ENCODE measurements at places on chromosomes 7 and 10.

- H3K4me3 ChIP-seq, result no peak overlapping the region
- peaks cover 75% of the 10 kb centered on the region for H3K4me1 ChIP-seq
- H3K27me3 ChIP-seq, result no peaks in the 10 kb centered on the region
- peaks cover 28% of the 10 kb centered on the region for H3K36me3 ChIP-seq
These were observed 115.9 kb upstream of the ARID5B start for GRCh38 chr10:61785473-61786105.

GRCh38 chr7:51280156-51280555 is 36.5 kb downstream of the COBL start:
- no peaks in the 10 kb centered on the region for H3K4me1 ChIP-seq
- no peak overlapping the region for H3K4me3 ChIP-seq
- no peak for DNase-seq
- H3K27ac ChIP-seq, result no peak overlapping the region

DNA sequence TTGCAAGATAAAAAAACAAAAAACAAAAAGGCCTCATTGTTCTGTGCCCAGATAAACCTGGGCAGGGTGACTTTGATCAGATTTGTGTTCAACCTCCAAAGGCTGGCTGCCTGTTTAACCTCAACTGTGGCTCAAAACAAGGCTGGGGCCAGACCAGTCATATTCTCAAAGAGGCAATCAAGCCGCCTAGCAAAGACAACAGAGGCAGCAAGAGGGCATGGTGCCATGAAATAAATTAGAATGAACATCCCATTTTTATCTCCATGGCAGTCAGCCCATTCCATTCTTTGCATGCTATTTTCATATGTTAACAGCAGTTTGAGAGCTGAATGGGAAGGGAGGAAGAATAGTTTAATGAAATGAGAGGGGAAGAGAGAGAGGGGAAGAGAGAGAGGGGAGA is 1150.3 kb downstream of the TYW1 start:
- no peak overlapping the region for H3K4me3 ChIP-seq
- H3K27me3 ChIP-seq, result no peaks in the 10 kb centered on the region
- no peak for DNase-seq
- H3K27ac ChIP-seq, result no peak overlapping the region

DNA sequence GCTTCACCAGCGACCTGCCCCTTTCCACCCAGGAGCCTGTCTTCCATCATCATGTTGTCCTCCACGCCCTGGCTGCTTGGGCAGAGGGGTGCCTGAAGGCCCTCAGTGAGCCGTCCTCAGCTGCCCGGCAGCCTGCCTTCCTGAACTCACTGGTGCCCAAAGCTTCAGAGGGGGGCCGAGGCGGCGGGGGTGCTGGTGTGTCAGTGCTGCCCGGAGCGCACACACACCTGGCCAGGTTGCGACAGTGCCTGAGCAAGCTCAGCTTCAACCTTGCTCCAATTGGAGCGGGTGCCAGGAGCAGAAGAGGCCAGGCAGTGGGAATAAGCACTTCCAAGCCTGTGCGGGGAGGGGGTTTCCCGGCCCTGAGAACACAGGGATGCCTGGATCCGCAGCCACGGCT is 566.3 kb downstream of the INHBA start:
- no peak overlapping the region for H3K4me3 ChIP-seq
- H3K27ac ChIP-seq, result no peak overlapping the region
- no peaks in the 10 kb centered on the region for H3K27me3 ChIP-seq
- H3K36me3 ChIP-seq, result no peaks in the 10 kb centered on the region
- no peak for DNase-seq

- H3K4me1 ChIP-seq, result peaks cover 21% of the 10 kb centered on the region
These were observed 130.7 kb upstream of the KMT2E start for GRCh38 chr7:104883248-104883717.

- no peaks in the 10 kb centered on the region for H3K27me3 ChIP-seq
- H3K27ac ChIP-seq, result no peak overlapping the region
- no peaks in the 10 kb centered on the region for H3K4me1 ChIP-seq
- no peaks in the 10 kb centered on the region for H3K36me3 ChIP-seq
- DNase-seq, result no peak
These were observed 25.5 kb upstream of the SLC29A3 start for GRCh38 chr10:71293446-71294084.

GRCh38 chr7:104550362-104550761 is 222.0 kb downstream of the LHFPL3 start:
- H3K27ac ChIP-seq, result no peak overlapping the region
- no peaks in the 10 kb centered on the region for H3K4me1 ChIP-seq
- no peaks in the 10 kb centered on the region for H3K36me3 ChIP-seq
- H3K4me3 ChIP-seq, result no peak overlapping the region
- DNase-seq, result no peak

GRCh38 chr10:131730771-131731497 is 169.9 kb upstream of the PPP2R2D start:
- no peaks in the 10 kb centered on the region for H3K4me1 ChIP-seq
- H3K36me3 ChIP-seq, result no peaks in the 10 kb centered on the region
- no peak overlapping the region for H3K27ac ChIP-seq

- H3K4me3 ChIP-seq, result no peak overlapping the region
- no peaks in the 10 kb centered on the region for H3K36me3 ChIP-seq
- DNase-seq, result no peak
- no peak overlapping the region for H3K27ac ChIP-seq
- H3K27me3 ChIP-seq, result peaks cover 14% of the 10 kb centered on the region
- no peaks in the 10 kb centered on the region for H3K4me1 ChIP-seq
These were observed 37.2 kb upstream of the CHCHD3 start for GRCh38 chr7:133119067-133119466.

DNA sequence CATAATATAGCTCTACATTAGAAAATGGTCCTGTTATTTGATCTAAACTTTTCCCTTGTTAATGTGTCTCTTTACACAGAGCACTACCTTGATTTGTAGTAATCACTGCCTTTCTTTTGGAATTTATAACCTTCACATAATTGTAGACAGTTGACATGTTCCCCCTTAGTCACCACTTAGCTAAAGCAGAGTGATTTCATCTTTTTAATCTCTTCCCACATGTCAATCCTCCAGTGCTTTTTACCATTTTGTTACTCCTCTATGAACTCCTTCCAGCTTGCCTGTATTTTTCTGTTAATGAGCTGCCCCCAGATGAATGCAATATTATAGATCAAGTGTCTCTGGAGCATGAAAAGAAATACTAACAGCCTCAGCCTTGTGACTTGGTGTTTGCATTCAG is 2.6 kb upstream of the PPP1R3A start:
- H3K27me3 ChIP-seq, result no peaks in the 10 kb centered on the region
- no peaks in the 10 kb centered on the region for H3K36me3 ChIP-seq
- H3K4me1 ChIP-seq, result no peaks in the 10 kb centered on the region
- no peak overlapping the region for H3K4me3 ChIP-seq
- no peak overlapping the region for H3K27ac ChIP-seq
- no peak for DNase-seq

GRCh38 chr10:2856598-2856997 is 210.8 kb upstream of the PFKP start:
- H3K36me3 ChIP-seq, result no peaks in the 10 kb centered on the region
- H3K4me3 ChIP-seq, result no peak overlapping the region
- no peak overlapping the region for H3K27ac ChIP-seq
- peaks cover 12% of the 10 kb centered on the region for H3K27me3 ChIP-seq
- DNase-seq, result no peak

DNA sequence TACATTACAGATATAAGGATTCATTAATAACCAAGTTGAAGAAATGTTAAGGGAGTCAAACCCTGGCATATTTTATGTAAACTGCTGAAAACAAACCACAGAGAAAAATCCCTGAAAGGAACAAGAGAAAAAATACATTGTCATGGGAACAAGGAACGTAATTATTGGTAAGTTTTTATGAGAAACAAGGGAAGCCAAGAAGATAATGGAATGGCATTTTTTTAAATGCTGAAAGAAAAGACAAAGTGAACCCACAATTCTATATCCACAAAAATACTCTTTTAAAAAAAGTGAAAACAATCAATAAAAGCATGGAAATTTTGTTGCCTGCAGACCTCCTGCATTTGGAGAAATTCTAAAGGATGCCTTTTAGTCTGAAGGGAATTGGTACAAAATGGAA is 136.4 kb downstream of the CD36 start:
- H3K36me3 ChIP-seq, result no peaks in the 10 kb centered on the region
- H3K4me1 ChIP-seq, result no peaks in the 10 kb centered on the region
- no peak for DNase-seq
- no peak overlapping the region for H3K4me3 ChIP-seq
- H3K27me3 ChIP-seq, result no peaks in the 10 kb centered on the region

GRCh38 chr10:101246639-101247038 is 17.4 kb upstream of the LBX1 start:
- peaks cover 42% of the 10 kb centered on the region for H3K27me3 ChIP-seq
- H3K36me3 ChIP-seq, result no peaks in the 10 kb centered on the region
- no peaks in the 10 kb centered on the region for H3K4me1 ChIP-seq
- H3K4me3 ChIP-seq, result no peak overlapping the region
- H3K27ac ChIP-seq, result no peak overlapping the region

DNA sequence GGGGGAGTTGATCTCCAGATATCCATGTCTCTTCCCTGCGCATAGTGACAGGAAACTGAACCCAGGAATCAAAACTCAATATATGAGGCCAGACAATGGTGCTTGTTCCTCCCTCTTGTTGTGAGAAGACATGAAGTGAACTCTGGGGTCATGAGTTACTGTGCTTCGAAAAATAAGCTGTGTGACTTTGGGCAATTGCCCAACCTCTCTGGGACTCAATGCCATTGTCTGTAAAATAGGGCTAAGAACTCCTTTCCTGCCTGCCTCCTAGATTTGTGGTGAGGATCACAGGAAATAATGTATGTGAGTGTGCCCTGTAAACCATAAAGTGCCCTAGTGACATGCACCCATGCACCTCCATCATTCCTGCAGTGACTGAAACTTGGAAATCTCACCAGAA is 48.4 kb downstream of the SYPL1 start:
- peaks cover 29% of the 10 kb centered on the region for H3K4me1 ChIP-seq
- no peak for DNase-seq
- H3K36me3 ChIP-seq, result no peaks in the 10 kb centered on the region
- H3K27ac ChIP-seq, result no peak overlapping the region
- H3K4me3 ChIP-seq, result no peak overlapping the region

DNA sequence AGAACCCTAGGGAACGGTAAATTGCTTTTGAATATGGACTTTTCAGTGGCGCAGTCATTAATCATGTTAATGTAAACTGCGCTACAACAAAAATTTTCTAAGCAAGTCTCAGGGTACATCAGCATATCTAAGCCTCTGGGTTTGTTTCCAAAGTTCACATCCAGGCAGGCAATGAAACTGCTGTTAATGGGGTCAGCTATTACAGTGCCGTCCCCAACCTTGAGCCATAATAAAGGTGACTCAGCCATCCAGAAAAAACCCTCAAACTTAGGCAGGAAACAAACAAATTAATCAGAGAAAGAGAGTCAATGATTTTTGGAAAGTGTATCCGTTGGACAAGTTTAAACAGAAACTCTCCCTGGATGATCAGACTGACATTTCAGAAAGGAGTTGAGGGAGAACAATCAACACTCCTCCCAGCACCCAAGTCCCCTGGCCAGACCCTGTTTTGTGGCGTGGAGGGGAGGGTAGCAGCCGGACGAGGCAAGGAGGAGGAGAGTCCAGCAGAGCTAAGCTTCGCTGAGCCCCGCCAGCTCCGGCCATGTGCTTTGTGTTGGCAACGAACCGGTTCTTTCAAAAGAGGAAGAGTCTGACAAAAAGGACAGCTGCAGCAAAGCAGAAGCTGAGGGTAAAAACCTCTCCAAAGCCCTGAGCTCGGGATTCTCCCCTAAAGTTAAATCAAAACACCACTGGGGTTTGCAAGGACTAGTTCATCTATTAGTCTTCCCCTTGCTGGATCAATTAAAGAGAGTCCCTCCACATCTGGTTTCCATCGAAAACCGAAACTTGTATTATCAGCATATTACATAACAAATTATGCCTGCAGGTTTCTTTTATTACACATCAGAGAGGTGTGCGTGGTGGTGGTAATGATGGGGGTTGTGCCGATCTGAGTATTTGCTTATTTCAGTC is 3.6 kb downstream of the FAM53B start:
- peak overlapping the region; percentile 95 for H3K4me3 ChIP-seq
- H3K27ac ChIP-seq, result peak overlapping the region; percentile 77
- peaks cover 79% of the 10 kb centered on the region for H3K4me1 ChIP-seq
- peaks cover 2% of the 10 kb centered on the region for H3K27me3 ChIP-seq
- DNase-seq, result no peak

- H3K36me3 ChIP-seq, result no peaks in the 10 kb centered on the region
- no peaks in the 10 kb centered on the region for H3K4me1 ChIP-seq
- no peak overlapping the region for H3K27ac ChIP-seq
- no peak overlapping the region for H3K4me3 ChIP-seq
These were observed 258.6 kb downstream of the PAXIP1 start for GRCh38 chr7:154744256-154744860.

- no peak for DNase-seq
- no peak overlapping the region for H3K27ac ChIP-seq
- H3K36me3 ChIP-seq, result no peaks in the 10 kb centered on the region
- H3K4me3 ChIP-seq, result no peak overlapping the region
- H3K27me3 ChIP-seq, result peaks cover 6% of the 10 kb centered on the region
These were observed 212.1 kb upstream of the GHITM start for GRCh38 chr10:83927166-83927565.

DNA sequence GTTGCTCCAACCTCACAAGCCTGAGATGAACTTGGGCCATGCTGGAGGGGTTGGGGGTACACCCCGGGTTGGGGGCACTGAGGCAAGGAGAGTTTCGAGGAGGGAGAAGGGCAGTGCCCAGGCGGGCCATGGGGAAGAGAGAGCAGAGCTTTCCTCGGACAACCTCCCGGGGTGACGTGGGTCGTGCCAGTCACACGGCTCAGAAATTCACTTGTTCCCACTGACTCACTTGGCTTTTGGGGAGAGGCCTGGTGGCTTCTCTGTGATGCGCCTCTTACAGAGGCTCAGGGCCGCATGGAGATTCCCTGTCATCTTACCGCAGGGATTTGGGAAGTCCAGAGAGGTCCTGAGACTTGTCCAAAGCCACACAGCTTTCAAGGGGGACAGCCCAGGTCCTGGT is 2.9 kb downstream of the LAT2 start:
- peaks cover 4% of the 10 kb centered on the region for H3K36me3 ChIP-seq
- H3K27ac ChIP-seq, result no peak overlapping the region
- H3K4me1 ChIP-seq, result peaks cover 45% of the 10 kb centered on the region
- no peak for DNase-seq

- no peak overlapping the region for H3K4me3 ChIP-seq
- H3K4me1 ChIP-seq, result no peaks in the 10 kb centered on the region
- H3K27me3 ChIP-seq, result peaks cover 6% of the 10 kb centered on the region
- H3K27ac ChIP-seq, result no peak overlapping the region
These were observed 105.2 kb upstream of the FAM171A1 start for GRCh38 chr10:15476337-15476736.

DNA sequence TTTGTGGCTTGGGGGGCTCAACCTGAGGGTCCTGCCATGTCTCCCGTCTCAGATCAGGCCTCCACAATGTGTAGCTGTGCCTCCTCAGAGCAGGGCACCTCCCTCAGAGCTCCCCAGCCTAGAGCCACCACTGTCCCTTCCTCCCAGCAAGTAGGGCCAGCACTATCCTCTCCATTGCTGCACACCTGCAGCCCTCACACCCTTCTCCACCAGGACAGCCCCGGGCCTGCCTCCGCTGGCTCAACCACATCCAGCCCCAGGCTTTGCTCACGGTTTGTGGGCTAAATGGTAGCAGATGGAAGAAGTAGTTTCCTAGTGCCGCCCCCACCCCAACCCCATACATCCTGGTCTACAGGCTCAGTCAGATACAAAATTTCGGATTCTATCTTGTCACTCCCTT is 10.1 kb downstream of the NFKB2 start:
- H3K4me3 ChIP-seq, result no peak overlapping the region
- H3K36me3 ChIP-seq, result peaks cover 20% of the 10 kb centered on the region
- DNase-seq, result no peak
- no peak overlapping the region for H3K27ac ChIP-seq

Measured in activated CD4-positive, alpha-beta memory T cell treated with anti-CD3 and anti-CD28 coated beads, Interleukin-2, amount 10 ng/mL, durations not matched to agents 7 days and 5 days (primary cell).